T-helper 2 cell treated with Interferon-gamma antibody and Interleukin-4, amounts not matched to agents 5 μg/mL and 100 μg/mL, for 36 hours (primary cell): ENCODE measurements at places on chromosomes 5 and 9.

GRCh38 chr5:127839496-127840197 lies 136.5 kb downstream of the CCDC192 start:
- H3K27ac ChIP-seq: no peak overlapping the region
- H3K27me3 ChIP-seq: peaks cover 3% of the 10 kb centered on the region
- no peak for DNase-seq
- no peaks in the 10 kb centered on the region for H3K4me1 ChIP-seq
- no peaks in the 10 kb centered on the region for H3K36me3 ChIP-seq

DNA sequence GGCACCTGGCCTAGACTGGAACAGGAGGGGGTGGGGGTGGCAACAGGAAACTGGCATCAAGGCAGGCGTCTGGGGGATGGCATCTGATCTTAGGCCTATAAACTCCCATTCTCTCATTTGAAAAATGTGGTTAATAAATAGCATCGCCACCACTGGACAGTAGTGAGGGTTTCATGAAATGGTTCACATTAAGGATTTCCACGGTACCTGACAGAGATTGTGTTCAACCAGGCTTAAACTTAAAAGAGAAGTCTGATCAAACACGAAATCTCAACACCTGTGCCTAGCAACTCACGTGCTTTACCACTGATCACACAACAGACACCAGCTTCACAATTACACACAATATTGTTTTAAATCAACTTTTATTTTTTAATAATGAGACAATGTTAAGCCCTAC lies 3.0 kb downstream of the DENND1A start:
- peaks cover 3% of the 10 kb centered on the region for H3K36me3 ChIP-seq
- H3K27ac ChIP-seq: no peak overlapping the region
- no peak for DNase-seq
- H3K4me3 ChIP-seq: no peak overlapping the region
- H3K4me1 ChIP-seq: peaks cover 29% of the 10 kb centered on the region

DNA sequence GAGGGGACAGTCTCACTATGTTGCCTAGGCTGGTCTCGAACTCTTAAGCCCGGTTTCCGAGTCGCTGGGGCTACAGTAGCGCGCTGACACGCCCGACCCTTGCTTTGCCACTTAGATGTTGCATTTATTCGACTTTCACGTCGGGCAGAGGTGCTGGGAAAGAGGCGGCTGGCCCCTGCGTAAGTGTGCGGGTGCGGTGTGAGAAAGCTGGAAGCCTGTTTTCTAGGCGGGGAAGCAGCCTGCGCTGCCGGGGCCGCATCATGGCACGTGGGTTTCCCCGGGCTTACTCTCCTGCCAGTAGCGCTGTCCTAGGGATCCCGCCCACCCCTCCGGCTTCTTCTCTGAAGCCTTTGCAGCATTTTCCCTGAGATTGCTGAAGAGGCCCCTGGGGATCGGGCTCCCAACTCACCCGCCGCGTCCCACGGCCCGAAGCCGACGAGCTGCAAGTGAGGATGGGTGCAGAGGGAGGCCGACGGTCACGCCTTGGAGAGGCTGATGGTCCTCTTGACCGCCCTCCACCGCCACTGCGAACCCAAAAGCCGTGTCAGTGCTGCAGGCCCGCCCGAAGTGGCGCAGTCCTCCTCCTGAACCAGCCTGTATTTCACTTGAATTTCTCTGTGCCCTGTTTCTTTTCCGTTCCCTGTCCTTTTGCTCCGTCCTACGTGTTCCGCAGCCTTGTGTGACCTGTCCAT lies 5.8 kb upstream of the TRIM41 start:
- H3K4me3 ChIP-seq: peak overlapping the region; percentile 84
- H3K36me3 ChIP-seq: peaks cover 1% of the 10 kb centered on the region
- DNase-seq: peak; percentile 60
- peaks cover 5% of the 10 kb centered on the region for H3K27me3 ChIP-seq
- H3K27ac ChIP-seq: peak overlapping the region; percentile 91

GRCh38 chr5:172114875-172115422 lies 73.1 kb downstream of the STK10 start:
- peak overlapping the region; percentile 82 for H3K4me3 ChIP-seq
- DNase-seq: peak; percentile 88
- no peaks in the 10 kb centered on the region for H3K27me3 ChIP-seq

DNA sequence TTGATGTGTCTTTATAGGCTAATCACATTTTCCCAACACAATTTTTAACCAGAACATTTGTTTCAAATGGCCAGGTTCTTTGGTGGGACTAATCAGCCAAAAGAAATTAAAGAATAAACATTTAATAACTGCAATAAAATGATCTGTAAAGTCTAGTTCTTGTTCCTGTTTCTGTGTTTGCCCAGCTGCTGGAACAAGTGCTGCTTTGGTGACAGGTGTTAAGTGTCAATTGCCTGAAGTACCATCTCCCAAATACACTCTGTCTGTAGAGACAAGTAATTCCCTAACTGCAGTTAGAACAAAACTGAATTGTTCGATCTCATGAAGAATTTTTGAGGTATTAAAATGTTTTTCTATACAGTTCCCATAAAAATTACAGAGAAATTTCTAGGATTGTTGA lies 402.3 kb upstream of the CHD1 start:
- H3K27ac ChIP-seq: no peak overlapping the region
- H3K36me3 ChIP-seq: no peaks in the 10 kb centered on the region
- H3K4me3 ChIP-seq: no peak overlapping the region
- no peaks in the 10 kb centered on the region for H3K27me3 ChIP-seq
- no peaks in the 10 kb centered on the region for H3K4me1 ChIP-seq

DNA sequence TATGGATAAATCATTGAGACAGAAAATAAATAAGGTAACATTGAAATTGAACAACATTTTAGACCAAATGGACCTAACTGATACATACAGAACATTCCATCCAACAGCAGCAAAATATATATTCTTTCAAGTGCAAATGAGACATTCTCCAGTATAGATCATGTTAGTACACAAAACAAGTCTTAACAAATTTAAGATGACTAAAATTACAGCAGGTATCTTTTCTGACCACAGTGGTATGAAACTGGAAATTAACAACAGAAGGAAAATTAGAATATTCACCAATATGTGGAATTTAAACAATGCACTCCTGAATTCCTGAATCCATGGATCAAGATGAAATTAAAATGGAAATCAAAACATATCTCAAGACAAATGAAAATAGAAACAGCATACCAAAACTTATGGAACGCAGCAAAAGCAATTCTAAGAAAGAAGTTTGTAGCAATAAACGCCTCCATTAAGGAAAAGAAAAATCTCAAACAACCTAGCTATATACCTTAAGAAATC lies 115.6 kb downstream of the ADAMTS12 start:
- no peak overlapping the region for H3K4me3 ChIP-seq
- no peak overlapping the region for H3K27ac ChIP-seq
- no peaks in the 10 kb centered on the region for H3K36me3 ChIP-seq
- H3K4me1 ChIP-seq: no peaks in the 10 kb centered on the region
- DNase-seq: no peak

DNA sequence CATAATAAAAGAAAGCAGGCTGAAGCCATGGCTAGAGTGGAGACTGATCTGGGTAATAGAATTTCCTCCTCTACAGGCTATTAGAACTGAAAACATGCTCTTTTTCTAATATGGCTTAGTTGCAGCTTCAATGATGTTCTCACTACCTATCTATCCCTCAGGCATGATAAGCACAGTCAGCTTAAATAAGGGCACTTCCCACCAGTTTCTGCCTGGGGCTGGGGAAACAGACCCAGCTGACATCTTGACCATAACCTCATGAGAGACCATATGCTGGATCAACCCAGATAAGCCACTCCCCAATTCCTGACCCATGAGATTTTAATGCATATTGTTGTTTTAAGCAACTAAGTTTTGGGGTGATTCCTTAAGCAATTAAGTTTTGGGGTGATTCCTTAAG lies 81.2 kb downstream of the ZNF366 start:
- no peak for DNase-seq
- no peaks in the 10 kb centered on the region for H3K4me1 ChIP-seq
- no peak overlapping the region for H3K4me3 ChIP-seq

DNA sequence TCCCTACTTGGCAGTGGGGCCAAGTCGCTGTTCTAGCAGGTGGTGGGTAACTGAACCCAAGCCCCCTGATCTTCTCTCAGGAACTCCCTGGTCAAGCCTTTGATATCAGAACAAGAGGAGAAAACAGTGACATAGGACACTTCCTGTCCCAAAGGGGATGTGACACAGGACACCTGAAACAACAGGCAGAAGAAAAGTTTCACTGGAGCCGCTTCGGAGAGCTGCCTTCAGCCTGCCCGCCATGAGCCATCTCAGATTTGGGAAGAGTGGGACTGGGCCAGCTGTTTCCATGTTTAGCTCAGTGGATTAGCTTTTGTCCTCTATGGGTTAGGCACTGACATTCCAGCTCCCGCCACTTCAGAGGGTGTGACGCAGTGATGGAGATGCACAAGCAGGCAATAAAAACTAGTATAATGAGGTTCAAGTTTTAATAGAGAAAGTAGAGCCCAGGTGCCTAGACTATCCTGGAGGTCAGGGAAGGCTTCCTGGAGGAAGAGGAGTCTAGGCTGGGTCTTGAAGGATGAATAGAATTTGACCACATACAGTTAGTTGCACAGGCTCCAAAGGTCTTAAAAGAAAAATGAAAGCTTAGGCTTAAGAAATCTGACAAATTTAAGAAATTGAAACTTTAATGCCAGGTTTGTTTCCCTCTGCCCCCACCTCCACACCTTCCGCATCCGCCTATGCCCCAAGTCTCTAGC lies 104.1 kb upstream of the SPRY4 start:
- no peak overlapping the region for H3K4me3 ChIP-seq
- peaks cover 2% of the 10 kb centered on the region for H3K36me3 ChIP-seq
- H3K4me1 ChIP-seq: peaks cover 39% of the 10 kb centered on the region
- no peaks in the 10 kb centered on the region for H3K27me3 ChIP-seq
- DNase-seq: no peak

- H3K27me3 ChIP-seq: peaks cover 9% of the 10 kb centered on the region
- peak overlapping the region; percentile 88 for H3K4me3 ChIP-seq
- peak; percentile 22 for DNase-seq
- H3K27ac ChIP-seq: no peak overlapping the region
- H3K4me1 ChIP-seq: peaks cover 14% of the 10 kb centered on the region
- H3K36me3 ChIP-seq: peaks cover 15% of the 10 kb centered on the region
These were observed 30.7 kb downstream of the EXOC3 start for GRCh38 chr5:473551-474192.

DNA sequence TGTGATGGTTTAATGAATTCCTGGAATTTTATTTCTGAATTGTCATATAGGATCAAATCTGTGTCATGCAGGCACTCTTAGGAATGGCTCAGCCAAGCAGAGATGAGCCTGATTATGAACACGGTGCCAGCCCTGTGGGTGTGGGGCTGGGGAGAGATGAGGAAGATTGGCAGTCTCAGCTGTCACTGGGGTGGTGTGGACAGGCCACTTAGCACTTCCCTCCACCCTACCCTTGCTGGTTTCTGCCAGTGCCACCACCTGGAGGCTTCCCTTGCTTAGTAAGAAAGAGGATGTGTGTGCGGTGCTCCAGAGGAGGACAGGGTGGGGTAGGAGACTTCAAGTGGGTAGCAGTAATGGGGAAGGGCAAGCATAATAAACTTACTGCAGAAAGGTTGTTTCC lies 226.6 kb downstream of the CD180 start:
- no peaks in the 10 kb centered on the region for H3K36me3 ChIP-seq
- no peak for DNase-seq
- no peak overlapping the region for H3K27ac ChIP-seq
- no peak overlapping the region for H3K4me3 ChIP-seq

DNA sequence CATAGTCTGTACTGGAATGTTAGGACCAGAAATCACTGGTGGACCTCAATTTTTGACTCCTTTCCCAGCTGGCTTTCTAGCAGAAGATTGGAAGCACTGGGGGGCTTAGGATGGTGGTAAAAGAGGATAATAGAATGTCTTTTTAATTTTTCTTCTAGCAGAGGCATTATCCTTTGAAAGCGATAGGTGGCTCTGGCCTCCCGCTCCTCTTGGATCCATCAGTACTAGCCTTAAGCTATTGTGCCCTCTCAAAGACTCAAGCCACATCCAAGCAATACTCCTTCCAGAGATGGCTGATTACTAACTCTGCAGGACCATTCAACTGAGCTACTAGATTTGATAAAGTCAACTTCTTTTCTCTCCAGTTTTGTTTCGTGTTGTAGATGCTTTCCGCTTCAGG lies 610.6 kb downstream of the CDH12 start:
- no peaks in the 10 kb centered on the region for H3K27me3 ChIP-seq
- H3K36me3 ChIP-seq: no peaks in the 10 kb centered on the region
- H3K4me3 ChIP-seq: no peak overlapping the region
- H3K27ac ChIP-seq: no peak overlapping the region
- DNase-seq: no peak
- H3K4me1 ChIP-seq: no peaks in the 10 kb centered on the region

DNA sequence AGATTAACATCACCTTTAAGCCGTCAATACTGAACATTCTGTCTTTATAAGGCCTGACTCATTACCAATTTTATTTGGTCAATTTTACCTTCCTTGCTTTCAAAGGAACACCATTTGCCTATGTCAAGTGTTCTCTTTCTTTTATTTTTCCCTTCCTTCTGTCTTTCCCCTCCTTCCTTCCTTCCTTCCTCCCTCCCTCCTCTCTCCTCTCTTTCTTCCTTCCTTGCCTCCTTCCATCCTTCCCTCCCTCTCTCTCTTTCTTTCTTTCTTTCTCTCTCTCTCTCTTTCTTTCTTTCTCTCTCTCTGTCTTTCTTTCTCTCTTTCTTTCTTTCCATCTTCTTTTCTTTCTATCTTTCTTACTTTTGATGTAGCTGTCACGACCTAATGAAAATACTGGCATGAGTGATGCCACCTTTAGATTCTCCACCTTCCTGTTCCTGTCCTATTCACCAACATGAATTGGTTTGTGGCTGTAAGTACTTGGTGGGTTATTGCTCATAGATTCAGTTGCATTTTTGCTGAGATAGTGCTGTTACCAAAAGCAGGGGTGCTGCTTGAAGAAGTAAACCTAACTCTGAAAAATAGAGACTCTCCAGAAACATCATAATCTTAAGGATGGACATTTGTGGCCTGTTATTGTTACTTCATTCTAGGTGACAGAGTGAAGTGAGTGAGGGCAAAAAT lies 33.8 kb downstream of the DOCK8 start:
- peaks cover 31% of the 10 kb centered on the region for H3K36me3 ChIP-seq
- H3K27ac ChIP-seq: peak overlapping the region; percentile 79
- H3K4me3 ChIP-seq: peak overlapping the region; percentile 32
- DNase-seq: no peak
- H3K27me3 ChIP-seq: peaks cover 3% of the 10 kb centered on the region
- peaks cover 33% of the 10 kb centered on the region for H3K4me1 ChIP-seq

DNA sequence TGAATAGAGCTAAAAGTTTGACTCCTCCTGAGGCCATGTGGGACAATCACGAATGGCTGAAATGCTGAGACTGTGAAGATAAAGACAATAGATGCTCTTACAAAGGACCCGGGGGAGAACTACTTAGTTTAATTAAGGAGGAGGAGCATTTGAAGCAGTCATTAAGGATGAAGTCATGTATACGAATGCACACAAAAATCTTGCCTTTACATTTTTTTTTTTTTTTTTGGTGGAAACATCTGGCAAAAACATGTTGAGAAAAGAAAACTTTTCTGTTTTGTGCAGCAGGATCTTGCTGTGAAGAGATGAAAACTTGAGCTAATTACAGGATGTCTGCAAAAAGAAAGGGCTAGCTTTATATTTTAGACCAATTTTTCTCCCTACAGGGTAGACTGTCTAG lies 42.3 kb upstream of the NR3C1 start:
- DNase-seq: no peak
- H3K4me1 ChIP-seq: peaks cover 18% of the 10 kb centered on the region
- H3K4me3 ChIP-seq: no peak overlapping the region
- H3K36me3 ChIP-seq: no peaks in the 10 kb centered on the region
- peaks cover 2% of the 10 kb centered on the region for H3K27me3 ChIP-seq

GRCh38 chr5:93322974-93323860 lies 257.8 kb downstream of the NR2F1-AS1 start:
- H3K4me3 ChIP-seq: no peak overlapping the region
- no peaks in the 10 kb centered on the region for H3K27me3 ChIP-seq
- H3K27ac ChIP-seq: no peak overlapping the region
- no peak for DNase-seq
